Cerebellum (tissue), 4 donors: ENCODE measurements at places on chromosomes 11 and 22. TPM values are rescaled to one million over a fixed set of nuclear protein-coding genes. Genes with fewer than 3 reads are reported as not detected.

The JAML gene
- 0.45 TPM for total RNA-seq

The CD3D gene
- total RNA-seq = 0.91 TPM

The DEPDC7 gene
- 7.3 TPM for total RNA-seq

The SEC14L6 gene
- total RNA-seq = 2.0 TPM

The CARD10 gene
- total RNA-seq = 3.4 TPM

The CSTPP1 gene
- total RNA-seq = 63.5 TPM

The CHRM4 gene
- 2.6 TPM for total RNA-seq

The MMP13 gene
- total RNA-seq = 0.18 TPM

The SAC3D1 gene
- 3.7 TPM for total RNA-seq

DNA sequence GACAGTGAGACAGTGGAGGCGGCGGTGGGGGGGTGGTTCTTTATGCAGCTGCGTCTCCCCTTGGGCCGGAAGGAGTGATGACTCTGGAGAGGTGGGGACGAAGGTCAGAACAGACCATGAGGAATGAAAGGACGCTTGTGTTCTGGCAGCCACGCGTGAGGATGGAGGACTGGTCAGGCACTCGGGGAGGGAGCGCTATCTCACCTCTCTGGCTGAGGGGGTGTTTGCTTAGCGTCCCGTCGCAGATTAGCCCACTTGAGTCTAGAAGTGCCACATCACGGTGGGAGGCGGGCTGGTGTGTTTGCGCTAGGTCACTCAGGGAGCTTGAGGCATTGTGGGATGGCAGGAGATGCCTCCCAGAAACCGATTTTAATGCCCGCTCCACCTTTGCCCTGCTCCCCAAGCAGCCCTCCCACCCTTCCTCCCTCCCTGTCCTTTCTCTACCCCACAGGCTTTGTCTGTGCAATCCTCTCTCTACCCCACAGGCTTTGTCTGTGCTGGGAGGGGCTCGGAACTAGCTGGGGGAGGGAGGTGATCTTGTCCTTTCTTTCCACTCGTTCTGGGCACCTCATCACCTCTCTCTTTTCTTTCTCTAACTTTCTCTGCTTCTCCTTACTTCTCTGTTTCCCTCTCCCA lies 97.8 kb downstream of the PKNOX2 start:
- no peak for DNase-seq

GRCh38 chr11:41256041-41256440 lies 203.4 kb downstream of the LRRC4C start:
- no peak for DNase-seq

- DNase-seq = no peak
Observed at GRCh38 chr11:77035039-77035438, 841 bp downstream of the B3GNT6 start.

DNA sequence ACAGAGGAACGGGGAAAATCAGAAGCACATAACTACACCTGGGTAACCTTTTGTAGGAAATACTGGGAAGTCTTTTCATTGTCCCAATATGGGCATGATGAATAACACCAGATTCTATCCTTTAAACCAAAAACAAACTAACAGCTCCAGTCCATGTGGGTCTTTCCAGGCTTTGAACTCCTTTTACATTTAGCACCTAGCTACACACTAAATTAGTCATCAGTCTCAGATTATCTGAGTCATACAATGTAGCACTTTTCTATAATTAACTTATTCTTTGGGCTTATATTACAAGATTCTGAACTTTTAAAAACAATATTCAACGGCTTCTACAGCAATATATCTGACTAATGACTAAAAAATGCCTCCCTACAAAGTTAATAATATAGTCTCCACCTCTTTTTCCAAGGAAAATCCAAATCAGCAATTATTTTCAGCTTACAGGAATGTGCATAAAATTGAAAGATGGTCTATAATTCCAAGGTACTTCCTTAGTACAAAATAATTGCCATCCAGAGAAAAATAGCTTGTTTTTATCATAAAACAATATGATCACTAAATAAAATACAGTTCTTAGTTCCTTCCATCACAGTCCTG lies 26.3 kb downstream of the STK33 start:
- no peak for DNase-seq

DNA sequence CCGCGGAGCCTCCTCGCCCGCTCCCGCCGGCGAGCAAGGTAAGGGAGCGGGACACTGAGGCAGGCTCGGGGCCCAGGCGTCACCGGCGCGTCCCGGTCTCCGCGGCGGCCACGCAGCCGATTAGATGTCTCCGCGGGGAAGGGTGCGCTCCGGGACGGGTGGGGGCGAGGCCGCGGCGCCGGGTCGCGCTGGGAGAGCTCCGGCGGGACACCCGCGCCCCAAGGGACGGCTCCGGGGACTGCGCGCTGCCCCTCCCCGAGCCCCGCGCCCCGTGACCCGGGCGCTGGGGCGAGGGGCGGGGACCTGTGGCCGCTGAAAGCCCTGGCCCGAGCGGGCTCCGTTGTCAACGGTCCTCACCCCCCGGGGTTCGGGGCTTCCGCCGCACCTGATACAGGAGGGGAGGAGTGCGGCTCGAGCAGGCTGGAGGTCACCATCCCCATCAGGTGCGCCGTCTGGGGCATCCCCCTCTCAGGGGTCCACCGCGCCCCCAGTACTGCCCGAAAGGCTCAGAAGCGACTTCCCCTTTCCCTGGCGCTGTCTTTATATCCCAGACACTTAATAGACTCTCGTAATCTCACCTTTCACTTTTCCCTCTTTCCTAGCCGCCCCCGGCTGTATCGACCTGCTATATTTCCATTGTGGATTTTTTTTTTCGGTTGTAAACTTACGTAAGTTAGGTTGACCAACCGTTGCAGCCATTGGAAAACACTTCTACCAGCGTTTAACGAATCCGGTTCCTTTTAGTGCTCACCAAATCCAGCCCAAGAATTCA lies 573 bp downstream of the PPFIA1 start:
- no peak for DNase-seq

- DNase-seq = no peak
Observed at GRCh38 chr22:47201996-47202818, 439.8 kb downstream of the TBC1D22A start.

DNA sequence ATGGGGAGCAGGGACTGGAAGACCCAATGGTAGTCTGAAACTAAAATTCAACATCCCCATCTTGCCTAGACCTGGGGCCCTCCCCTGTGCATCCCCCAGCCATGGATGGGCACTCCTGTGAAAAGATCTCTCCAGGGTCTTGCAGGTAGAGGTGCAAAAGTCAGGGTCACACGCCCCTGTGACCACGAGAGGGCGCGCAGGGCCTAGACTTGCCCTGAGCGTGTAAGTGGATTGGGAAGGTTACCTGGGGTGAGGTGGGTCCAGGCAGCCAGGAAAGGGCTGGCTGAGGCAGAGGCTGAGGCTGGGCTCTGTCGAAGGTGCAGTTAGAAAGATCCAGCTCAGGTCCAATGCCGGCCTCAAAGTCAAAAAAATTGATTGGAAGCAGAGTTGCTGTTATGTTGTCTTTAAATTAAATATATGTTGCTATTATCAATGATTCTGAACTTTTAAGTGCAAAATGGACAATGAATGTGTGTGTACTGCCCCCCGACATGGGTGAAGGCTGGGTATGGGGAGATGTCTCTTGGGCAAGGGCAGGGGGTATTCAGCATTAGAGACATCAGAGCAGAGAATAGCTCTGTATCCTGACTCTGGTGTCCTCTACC lies 4.8 kb upstream of the POU2F3 start:
- peak; percentile 21 for DNase-seq

DNA sequence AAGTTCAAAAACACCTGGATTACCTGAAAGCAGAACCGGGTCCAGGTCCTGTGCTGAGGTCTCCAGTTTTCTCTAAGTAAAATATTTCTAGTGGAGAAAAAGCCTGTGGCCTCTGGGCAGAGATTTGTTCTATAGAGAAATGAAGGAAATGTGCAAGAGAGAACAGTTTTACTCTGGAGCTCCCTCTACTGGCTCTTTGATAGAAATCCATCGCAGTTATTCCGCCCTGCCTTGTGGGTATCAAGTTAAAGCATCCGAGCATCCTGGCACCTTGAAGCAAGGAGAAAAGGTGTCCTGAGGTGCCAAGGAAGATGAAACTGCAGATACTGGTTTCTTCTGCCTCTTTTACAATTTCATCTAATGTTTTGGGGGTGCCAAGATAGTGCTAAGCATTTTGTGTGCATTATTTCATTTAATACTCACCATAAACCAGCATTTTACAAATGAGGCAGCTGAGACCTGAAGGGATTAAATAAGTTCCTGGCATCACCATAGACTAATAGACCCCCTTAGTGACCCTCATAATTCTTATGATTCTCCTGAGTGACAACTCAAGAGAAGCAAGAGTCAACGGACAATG lies 113.1 kb upstream of the HSD17B12 start:
- DNase-seq = no peak

DNA sequence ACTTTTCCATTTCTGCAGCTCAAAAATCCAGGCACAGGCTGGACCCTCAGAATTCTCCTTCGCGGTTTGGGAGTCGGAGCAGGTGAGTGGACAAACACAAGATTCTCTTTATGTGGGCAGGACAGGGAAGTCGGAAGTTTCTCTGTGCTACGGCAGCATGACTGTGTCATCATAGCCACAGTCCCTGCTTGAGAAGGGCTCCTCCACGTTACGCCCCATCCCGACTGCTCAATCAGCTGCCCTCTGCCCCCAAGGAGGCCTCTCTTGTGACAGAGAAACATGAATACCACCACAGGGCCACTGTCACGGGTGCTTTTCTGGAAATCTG lies 89.0 kb upstream of the SHISAL1 start:
- no peak for DNase-seq

- DNase-seq = peak; percentile 89
Observed at GRCh38 chr11:20112291-20113148, 47.8 kb downstream of the DBX1 start.

DNA sequence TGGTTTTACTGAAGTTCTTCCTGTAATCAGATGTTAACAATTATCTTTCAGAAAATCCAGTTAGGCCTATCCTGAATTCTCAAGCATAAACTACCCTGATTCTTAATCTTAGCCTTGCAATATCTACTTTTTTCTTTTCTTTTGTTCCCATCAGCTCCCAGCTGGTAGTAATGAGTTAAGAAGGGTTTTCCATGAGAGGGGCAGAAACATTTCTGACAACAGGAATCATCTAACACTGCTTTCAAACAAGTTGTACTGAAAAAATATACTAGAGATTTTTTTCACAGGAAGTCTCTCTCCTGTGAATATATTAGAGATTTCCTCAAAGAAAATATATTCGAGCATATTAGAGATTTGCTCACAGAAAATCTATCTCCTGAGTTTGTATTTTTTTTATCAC lies 3.3 kb upstream of the TRIM6 start:
- DNase-seq = no peak

- no peak for DNase-seq
Observed at GRCh38 chr11:33539751-33540150, 160.9 kb downstream of the C11orf91 start.

DNA sequence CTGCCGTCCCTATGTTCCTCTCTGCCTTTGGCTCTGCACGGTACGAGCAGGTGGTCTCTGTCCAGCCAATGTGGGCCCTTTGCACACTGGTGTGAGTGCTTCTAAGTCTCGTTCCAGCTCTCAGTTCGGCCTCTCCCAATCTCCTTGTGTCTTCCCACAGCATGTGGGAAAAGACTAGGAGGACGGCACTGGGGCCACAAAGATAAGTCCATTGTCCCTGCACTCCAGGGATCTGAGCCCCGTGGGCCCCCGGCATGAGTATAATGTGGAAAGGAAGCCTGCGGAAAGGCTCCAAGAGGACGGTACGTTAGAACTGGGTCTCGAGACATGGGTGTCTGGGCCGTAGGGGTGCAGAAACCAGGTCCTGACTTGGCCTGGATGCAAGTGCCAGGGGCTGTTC lies 16.4 kb downstream of the MYEOV start:
- DNase-seq = no peak

DNA sequence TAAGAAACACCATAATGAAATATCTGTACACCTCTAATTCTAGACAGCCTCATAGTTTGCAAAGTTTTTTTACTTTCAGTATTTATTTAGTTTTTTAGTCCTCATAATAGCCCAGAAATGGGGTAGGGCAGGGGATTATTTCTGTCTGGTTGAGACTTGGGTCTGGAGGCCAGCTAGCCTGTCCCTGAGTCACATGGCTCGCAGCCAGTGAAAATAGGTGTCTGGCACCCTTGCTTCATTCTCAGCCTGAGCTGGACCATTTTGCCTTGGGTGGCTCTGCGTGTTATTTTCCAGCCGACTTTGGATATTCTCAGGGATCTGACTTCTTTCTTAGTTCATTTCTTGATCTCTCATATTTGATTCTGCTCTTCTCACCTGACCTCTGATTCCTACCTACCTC lies 123.9 kb upstream of the NARS2 start:
- no peak for DNase-seq

DNA sequence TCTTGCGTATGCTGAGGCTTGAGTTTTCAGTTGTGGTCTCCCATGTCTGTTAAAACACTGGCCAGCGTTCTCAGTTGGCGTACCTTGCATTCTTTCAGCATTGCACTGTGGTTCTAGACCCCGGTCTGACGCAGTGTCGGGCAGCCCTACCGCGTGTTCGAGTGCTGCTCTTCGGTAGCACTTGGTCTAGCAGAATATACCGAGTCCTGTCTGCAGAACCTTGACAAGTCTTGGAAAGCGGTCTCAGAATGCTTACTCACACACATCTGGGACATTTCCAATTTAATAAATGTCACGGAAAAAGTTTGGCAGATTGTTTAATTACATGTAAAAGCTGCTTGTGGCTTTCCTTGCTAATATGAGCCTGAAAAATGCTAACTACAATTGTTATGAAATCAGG lies 32.6 kb downstream of the PPFIA1 start:
- no peak for DNase-seq

DNA sequence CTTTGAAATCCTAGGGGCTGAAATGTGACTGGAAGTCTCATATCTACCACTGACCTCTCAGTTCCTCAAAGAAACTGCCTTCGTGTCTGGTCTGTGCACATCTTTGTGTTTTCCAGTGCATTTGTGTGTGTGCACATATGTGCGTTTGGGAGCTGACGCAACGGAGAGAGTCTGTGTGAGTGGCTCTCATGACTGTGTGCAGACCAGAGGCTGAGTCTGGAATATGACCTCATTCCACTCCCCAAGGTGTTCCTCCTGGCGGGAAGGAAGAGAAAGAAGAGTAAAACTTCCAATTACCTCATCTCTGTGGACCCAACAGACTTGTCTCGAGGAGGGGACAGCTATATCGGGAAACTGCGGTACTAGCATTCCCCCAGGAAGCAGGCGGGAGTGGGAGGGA lies 16.5 kb downstream of the TUB start:
- no peak for DNase-seq

DNA sequence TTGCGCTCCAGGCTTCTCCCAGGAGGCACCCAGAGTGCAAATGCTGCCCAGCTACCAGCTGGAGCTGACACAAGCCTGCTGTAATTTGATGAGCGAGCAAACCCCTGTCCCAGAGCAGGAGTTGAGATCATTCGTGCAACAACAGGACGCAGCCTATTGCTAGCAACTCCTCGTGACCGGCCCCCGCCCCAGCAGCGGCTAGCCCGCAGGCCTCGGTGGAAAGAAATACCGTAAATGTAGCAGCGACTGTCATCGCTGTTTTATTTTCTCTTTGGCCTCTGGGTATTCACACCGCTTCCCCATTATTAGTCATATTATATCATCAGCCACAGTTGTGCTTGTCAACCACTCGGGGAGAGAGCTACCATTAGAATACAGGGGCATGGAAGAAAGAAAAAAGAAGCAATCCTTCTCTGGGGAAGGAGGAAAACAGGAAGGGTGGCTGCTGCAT lies 59.2 kb upstream of the ATXN10 start:
- no peak for DNase-seq
